ENCODE measurements at places on chromosomes 2 and 18. TPM values are rescaled to one million over a fixed set of nuclear protein-coding genes. Genes with fewer than 3 reads are reported as not detected.

ST8SIA5 gene
- 0.15 TPM for total RNA-seq

NEUROD1 gene
- not detected for total RNA-seq

TRIM43B gene
- not detected for total RNA-seq

RIT2 gene
- not detected for total RNA-seq

SLC16A14 gene
- total RNA-seq: 2.6 TPM

BOLL gene
- total RNA-seq: not detected

AQP12A gene
- not detected for total RNA-seq

PTPN2 gene
- 25.7 TPM for total RNA-seq

SLC35F5 gene
- 144 TPM for total RNA-seq

LGALSL gene
- total RNA-seq: 1.5 TPM

DNAJC10 gene
- total RNA-seq: 111 TPM

UBE2F gene
- 59.3 TPM for total RNA-seq

ADRA2B gene
- total RNA-seq: not detected

GPR75 gene
- 1.3 TPM for total RNA-seq

C2orf66 gene
- total RNA-seq: 0.17 TPM

ST6GAL2 gene
- under 0.01 TPM for total RNA-seq

CDCA7 gene
- total RNA-seq: 4.7 TPM

TMEFF2 gene
- total RNA-seq: 2.8 TPM

RAPH1 gene
- total RNA-seq: 19.2 TPM

NFATC1 gene
- total RNA-seq: 1.9 TPM

POTEC gene
- total RNA-seq: not detected

CHRNA1 gene
- total RNA-seq: not detected

CMPK2 gene
- 0.58 TPM for total RNA-seq

CYP27A1 gene
- total RNA-seq: 19.1 TPM

AFF3 gene
- total RNA-seq: 0.66 TPM

INHA gene
- total RNA-seq: 0.33 TPM

ARHGEF4 gene
- total RNA-seq: 1.3 TPM

CHMP1B gene
- total RNA-seq: 50.8 TPM

BCL11A gene
- under 0.01 TPM for total RNA-seq

SNED1 gene
- 52.9 TPM for total RNA-seq

C2orf72 gene
- total RNA-seq: 0.17 TPM

DSC1 gene
- total RNA-seq: not detected

HNMT gene
- total RNA-seq: 20.8 TPM

LIMS3 gene
- total RNA-seq: 2.3 TPM

HOXD9 gene
- total RNA-seq: 0.17 TPM

KIF3C gene
- 11.3 TPM for total RNA-seq

RAX gene
- total RNA-seq: not detected

DSG1 gene
- total RNA-seq: not detected

PRKD3 gene
- 83.8 TPM for total RNA-seq

C2orf15 gene
- not detected for total RNA-seq

RESP18 gene
- total RNA-seq: not detected

ICOS gene
- total RNA-seq: not detected

PLGLB1 gene
- total RNA-seq: 1.5 TPM

PHOSPHO2 gene
- total RNA-seq: 1.8 TPM

FSHR gene
- not detected for total RNA-seq

RGPD3 gene
- total RNA-seq: 0.29 TPM

GPAT2 gene
- 16.2 TPM for total RNA-seq

MYO1B gene
- total RNA-seq: 109 TPM

CABYR gene
- total RNA-seq: 7.7 TPM

OR6B2 gene
- not detected for total RNA-seq

CD8B2 gene
- not detected for total RNA-seq
